ENCODE measurements at places on chromosomes 4 and X. TPM values are rescaled to one million over a fixed set of nuclear protein-coding genes. Genes with fewer than 3 reads are reported as not detected.

DNA sequence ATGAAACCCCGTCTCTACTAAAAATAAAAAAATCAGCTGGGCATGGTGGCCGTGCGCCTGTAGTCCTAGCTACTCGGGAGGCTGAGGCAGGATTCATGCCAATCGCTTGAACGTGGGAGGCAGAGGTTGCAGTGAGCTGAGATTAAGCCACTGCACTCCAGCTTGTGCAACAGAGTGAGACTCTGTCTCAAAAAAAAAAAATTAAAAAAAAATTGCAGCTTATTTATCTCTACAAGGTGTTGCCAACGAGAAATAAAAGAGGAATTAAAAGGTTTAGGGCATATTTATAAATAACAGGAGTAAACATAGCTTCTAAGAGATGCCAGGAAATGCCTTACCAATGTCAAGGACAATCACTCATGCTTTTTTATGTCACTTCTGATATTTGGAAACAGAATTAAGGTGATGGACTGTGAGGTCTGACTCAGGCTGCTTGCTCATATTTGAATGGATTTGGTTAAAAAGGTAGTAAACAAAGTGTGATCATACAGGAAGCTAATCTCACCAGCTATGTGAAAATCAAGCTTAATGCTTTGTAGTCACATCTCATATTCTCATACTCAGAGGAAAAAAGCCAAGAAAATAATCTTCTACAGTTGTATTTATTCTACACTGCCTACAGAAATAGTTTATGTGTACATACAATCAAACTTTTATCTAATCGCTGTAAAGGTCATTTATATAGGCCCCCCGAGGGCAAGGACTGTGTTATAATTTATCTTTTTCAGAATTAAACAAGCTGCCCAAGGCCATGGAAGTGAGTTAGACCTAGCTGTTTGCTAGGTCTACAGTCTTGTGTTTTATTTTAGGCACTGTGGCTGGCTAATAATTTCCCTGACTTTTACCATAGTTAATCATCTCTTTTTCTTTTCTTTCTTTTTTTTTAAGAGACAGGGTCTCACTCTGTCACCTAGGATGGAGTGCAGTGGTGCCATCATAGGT lies 61.1 kb upstream of the RBMX start:
- no peak overlapping the region for H3K27ac ChIP-seq
- H3K36me3 ChIP-seq: no peaks in the 10 kb centered on the region
- no peaks in the 10 kb centered on the region for H3K4me1 ChIP-seq
- no peaks in the 10 kb centered on the region for H3K27me3 ChIP-seq
- no peak for DNase-seq

- no peak overlapping the region for H3K27ac ChIP-seq
- H3K36me3 ChIP-seq: no peaks in the 10 kb centered on the region
- no peak overlapping the region for H3K4me3 ChIP-seq
- DNase-seq: no peak
These were observed 32.5 kb upstream of the FGFR3 start for GRCh38 chr4:1760521-1761071.

- no peak overlapping the region for H3K27ac ChIP-seq
- DNase-seq: no peak
- H3K36me3 ChIP-seq: no peaks in the 10 kb centered on the region
- no peaks in the 10 kb centered on the region for H3K27me3 ChIP-seq
- H3K4me3 ChIP-seq: no peak overlapping the region
- no peaks in the 10 kb centered on the region for H3K4me1 ChIP-seq
These were observed 99.3 kb upstream of the PRKG2 start for GRCh38 chr4:81314196-81314896.

DNA sequence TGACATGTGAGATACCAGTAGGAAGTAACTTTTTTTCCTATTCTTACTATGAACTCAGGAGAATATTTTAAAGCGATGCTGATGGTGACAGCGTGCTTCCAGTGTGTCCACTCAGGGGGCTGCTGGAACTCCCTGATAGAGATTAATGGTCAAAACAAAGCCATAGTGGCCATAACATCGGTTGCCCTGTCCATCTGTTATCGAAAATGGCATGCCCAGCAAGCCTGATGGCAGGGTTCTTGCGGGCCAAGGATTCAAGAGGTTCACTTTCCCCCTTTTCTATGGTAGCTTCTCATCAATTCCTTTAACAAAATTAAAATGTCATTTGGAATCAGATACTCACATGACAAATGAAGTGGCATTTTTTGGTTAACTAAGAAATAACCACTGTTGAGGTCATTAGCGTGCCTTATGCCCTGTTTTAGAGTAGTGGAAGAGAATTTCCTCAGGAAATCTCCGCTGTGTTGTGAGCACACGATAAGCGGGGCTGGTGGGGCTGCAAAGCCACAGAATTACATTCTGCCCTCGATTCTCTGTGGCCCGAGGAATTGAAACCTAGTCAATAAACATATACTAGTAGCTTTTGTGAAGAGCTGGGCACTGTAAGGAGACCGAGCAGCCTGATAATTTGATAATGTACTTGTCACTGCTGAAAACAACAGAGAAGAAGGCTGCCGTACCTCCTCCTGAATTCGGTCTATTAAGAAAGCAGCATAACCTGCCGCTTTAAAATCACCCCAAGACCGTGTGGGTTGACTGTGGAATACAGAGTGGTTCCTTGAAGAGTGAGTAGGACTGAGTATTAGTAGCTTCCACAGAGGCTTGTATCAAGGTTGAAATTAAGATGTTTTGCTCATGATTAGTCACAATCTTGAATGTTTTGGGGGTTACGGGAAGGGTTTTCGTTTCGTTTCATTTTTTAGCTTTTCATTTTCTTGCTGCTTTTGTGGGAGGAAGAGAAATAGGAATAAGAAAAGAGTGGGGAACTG lies 46.7 kb downstream of the PTCHD1 start:
- H3K4me3 ChIP-seq: no peak overlapping the region
- DNase-seq: no peak
- peak overlapping the region; percentile 59 for H3K27ac ChIP-seq
- peaks cover 8% of the 10 kb centered on the region for H3K4me1 ChIP-seq
- no peaks in the 10 kb centered on the region for H3K36me3 ChIP-seq
- no peaks in the 10 kb centered on the region for H3K27me3 ChIP-seq

- peak; percentile 68 for DNase-seq
- no peak overlapping the region for H3K4me3 ChIP-seq
- no peaks in the 10 kb centered on the region for H3K36me3 ChIP-seq
- H3K27me3 ChIP-seq: peaks cover 60% of the 10 kb centered on the region
- H3K4me1 ChIP-seq: no peaks in the 10 kb centered on the region
- no peak overlapping the region for H3K27ac ChIP-seq
These were observed 5.8 kb upstream of the TET2 start for GRCh38 chr4:105140684-105141490.

DNA sequence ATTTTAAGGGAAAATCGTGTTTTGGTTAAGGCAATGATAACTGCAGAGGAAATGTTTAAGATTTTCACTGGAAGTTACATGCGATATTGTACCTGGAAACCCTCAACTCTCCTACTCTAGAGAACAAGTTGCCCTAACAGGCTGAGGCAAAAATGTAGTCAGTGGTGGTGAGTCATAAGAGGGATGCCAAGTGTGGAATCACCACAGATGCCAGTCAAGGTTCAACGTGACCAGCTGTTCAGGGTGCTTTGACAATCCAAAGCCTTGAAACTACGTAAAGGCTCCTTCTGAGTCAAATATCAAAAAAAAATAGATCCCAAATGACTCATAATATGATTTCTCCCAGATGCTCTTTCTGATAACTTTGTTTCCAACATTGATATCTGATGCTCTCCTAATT lies 77.9 kb upstream of the AFF2 start:
- H3K27me3 ChIP-seq: 0 out of 2 replicates have a peak, but pooled peaks cover 2% of the 10 kb centered on the region
- no peak for DNase-seq
- no peak overlapping the region for H3K27ac ChIP-seq
- H3K4me1 ChIP-seq: peaks cover 10% of the 10 kb centered on the region

DNA sequence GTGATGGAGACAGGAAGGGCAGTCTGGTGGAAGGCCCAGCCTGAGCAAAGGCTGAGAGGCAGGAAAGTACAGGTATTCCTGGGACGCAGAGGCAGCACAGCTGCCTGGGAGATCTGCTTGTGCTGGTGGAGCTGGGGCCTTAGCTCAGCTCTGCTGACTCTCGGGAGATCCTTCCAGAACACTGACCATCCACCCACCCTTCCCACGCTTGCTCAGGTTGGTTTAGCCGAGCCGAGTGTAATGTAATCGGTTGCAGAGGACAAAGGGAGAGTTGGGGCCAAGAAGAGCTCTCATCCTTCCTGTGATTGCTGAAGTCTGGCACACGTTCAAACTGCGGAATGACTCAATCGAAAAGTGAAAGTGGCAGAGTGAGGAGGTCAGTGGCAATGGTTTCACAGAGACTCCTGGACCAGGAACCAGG lies 43.1 kb upstream of the GPR78 start:
- H3K4me3 ChIP-seq: no peak overlapping the region
- H3K27me3 ChIP-seq: no peaks in the 10 kb centered on the region
- H3K4me1 ChIP-seq: peaks cover 15% of the 10 kb centered on the region
- H3K27ac ChIP-seq: no peak overlapping the region
- H3K36me3 ChIP-seq: no peaks in the 10 kb centered on the region

GRCh38 chrX:2526390-2526789 lies 25.6 kb upstream of the DHRSX start:
- H3K4me1 ChIP-seq: peaks cover 3% of the 10 kb centered on the region
- no peaks in the 10 kb centered on the region for H3K27me3 ChIP-seq
- DNase-seq: no peak
- no peaks in the 10 kb centered on the region for H3K36me3 ChIP-seq
- no peak overlapping the region for H3K27ac ChIP-seq

RAB39B gene
- total RNA-seq: 11.1 TPM

PFKFB1 gene
- total RNA-seq: not detected

SMIM43 gene
- total RNA-seq: 0.56 TPM

MUC7 gene
- total RNA-seq: not detected

TMEM271 gene
- 0.62 TPM for total RNA-seq

PDK3 gene
- total RNA-seq: 51.2 TPM

GLRA2 gene
- total RNA-seq: not detected

TLR6 gene
- total RNA-seq: 0.14 TPM

SPANXN3 gene
- not detected for total RNA-seq

All from GM23338 (cell line).